Mucosa of descending colon (tissue), 3 donors: ENCODE measurements at places on chromosomes 7 and 10.
A peak's percentile ranks its signal among the peaks of the same experiment; 100 is the strongest.

DNA sequence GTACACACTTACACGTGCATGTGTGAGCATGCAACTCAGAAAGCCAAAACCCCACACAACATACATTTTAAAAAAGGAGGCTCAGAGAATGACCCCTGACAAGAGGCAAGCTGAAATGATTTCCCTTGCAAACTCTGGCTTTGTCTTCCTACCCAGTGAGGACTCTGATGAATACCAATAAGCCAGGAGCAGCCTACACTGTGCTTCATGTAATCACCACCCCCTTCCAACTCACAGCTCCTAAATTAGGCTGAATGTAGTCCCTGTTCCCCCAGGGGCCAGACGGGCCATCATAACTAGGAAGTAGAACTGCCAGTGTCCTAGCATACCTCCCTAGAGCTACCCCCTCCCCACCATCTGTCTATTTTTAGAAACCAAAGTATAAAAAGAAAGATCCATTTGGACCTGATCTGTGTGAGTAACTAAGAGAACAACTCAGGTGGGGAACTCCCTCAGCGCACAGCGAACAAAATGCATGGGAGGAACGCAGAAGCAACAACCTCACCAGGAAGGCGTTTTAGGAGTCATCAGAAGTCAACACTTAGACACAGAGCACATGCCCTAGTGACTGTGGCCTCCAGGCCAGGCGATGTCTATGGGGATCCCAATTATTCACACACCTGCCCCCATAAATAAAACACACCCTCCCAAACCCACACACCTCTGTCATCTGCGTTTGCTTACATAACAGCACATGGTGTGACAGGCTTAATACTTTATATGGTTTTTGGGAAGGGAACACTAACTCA is 1.9 kb downstream of the DGKI start:
- DNase-seq: no peak

DNA sequence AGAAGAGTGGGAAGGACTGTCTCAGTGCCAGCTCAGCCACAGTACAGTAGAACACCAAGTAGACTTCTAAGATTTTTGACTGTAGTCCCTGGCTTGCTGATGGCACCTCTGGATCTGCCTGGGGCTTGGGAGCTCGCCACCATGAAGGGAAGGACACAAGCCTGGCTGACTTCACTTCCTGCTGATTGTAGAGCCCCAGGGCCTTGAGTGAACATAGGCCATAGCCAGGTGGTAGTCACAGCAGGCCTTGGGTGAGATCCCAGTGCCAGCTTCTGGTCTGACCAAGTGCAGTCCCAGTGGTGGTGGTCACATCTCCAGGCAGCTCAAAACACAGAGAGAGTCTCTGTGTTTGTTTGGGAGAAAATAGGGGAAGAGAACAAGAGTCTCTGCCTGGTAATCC is 57.6 kb upstream of the HBP1 start:
- DNase-seq: no peak

GRCh38 chr10:59234816-59235429 is 58.5 kb downstream of the PHYHIPL start:
- no peak for DNase-seq

DNA sequence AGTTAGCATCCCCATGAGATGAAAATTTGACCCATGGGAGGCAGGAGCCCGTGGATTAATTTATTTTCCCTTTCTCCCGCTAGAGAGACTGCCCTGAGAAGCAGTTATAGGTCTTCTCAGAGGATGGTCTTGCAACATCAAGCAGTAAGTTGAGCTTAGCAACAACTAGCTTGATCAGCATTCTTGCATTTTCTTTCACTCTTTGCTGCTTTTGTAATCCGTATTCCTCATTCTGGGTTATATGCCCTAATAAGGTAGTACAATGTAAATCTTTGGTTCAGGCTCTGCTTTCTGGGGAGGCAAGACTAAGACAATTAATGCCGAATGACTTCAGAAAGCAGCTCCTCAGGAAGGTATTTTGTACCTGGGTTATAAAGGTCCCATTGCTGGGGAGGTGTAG is 146.8 kb downstream of the FZD1 start:
- DNase-seq: no peak

DNA sequence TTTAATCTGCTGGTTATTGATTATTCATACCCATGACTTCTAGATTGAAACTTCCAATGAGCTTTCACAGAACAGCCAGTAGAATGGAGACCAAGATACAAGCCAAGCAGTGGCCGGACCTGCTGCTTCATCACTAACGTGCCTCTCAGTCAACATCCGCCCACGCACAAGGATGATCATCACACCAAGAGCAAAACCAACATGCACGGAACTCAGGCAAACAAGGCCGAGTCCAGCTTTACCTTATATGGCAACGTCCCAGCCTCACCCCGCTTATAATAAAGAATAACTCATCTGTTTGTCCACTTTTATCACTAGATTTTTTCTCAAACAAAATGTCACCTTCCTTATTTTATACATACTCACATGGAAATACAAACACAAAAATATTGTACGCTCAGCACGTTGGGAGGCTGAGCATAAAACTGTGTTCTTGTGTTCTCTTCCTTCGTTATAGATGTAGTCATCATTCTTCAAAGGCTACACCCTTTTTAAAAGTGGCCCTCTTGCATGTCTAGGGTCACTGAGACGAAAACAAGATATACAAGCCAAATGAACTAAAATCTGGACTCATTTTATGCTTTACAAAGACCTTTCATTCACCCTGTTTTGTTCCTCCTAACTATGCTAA is 122.7 kb downstream of the SFMBT2 start:
- DNase-seq: no peak

DNA sequence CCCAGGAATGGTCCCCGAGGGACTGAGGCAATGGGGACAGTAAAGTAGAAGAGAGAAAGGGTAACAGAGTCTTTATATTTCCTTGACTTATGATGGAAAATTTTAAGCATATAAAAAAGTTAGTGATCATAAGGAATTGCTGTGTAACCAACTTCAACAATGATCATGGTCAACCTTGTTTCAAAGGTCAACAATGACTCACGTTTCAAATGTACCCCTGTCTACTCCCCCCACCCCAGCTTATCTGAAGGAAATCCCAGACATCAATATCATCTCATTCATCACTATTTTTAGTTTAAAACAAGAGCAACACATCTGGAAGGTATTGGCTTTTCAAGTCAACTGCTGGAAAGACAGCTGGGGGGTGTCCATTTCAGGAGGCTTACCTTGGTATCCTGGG is 92.9 kb downstream of the SMURF1 start:
- DNase-seq: no peak

- DNase-seq: peak; percentile 35
Measured at GRCh38 chr10:112835944-112836451, 114.0 kb upstream of the TCF7L2 start.

GRCh38 chr7:35691827-35692307 is 3.1 kb downstream of the HERPUD2 start:
- peak; percentile 32 for DNase-seq

GRCh38 chr10:72079356-72079755 is 9.0 kb downstream of the SPOCK2 start:
- no peak for DNase-seq

DNA sequence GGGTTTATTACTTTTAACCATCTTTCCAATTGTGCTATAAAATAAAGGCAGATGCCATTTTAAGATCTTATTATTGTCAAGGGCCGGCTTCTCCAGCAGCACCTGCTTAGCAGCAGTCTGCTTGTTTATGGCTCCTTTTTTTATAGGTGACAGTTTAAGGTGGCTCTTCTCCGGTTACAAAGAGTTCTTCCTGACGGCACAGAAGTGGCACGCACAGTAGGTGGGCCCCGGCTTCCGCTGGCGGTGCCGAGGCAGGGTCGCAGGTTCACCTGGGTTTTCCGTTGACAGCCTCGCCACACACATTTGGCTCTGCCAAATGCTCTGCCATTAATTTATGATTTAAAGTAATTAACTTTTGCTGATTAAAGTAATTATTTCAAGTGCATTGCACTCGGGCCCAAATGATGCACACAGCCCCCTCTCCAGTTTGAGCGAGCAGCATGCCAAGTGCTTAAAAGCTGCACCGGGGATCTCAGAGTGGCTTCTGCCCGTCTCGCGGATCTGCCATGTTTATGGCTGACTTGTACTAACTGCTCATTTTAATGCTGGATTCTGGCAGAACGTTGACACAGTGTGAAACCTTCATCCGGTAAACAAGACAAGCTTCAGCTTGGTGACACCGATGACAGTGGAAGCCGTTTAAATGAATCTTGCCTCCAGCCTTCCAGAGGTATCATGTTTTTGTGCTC is 355.1 kb upstream of the MKI67 start:
- no peak for DNase-seq

GRCh38 chr7:73726083-73726466 is 6.6 kb upstream of the STX1A start:
- DNase-seq: no peak

DNA sequence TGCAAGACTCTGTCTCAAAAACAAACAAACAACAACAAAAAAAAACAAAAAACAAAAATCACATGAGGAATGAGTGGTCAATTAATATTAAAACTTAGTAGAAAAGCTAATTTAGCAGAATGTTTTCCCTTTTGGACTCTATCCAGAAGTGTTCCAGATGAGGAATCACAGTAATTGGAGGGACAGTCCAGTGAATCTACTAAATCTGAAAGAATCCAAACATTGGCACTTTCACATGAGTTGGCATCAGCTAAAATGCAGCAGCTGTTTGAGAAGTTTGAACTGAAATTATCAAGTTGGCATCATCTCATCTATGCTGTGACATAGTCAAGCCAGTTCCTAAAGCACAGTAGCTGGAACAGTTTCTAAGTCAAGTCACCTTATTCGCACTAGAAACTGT is 367.8 kb downstream of the PPP1R3A start:
- no peak for DNase-seq

- DNase-seq: peak; percentile 72
Measured at GRCh38 chr10:33661580-33662336, 327.3 kb upstream of the NRP1 start.

DNA sequence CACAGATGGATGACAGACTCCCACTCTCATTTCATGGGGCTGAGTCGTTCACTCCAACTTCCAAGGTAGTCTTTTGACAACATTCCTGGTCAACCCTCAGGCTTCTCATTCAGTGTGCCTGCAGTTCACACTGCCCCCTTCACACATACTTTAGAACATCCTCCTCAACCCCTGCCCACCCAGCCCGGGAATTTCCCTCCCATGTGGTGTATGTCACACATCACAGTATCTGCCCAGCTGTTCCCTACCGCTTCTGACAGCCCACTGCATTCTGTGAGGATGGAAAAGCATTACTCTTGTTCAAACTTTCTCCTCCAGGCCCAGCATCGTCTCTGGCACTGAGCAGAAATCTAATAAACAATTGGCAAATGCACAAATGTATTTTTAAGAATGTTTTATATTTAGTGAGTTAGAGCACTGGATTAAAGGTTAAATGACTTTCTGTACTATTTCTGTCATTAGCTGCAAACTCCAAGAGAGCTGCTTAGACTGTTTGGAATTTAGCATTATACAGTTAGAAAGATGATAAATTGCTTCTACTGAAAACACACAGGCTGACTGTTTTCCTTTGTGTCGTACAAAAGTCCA is 110.4 kb downstream of the SFMBT2 start:
- no peak for DNase-seq

DNA sequence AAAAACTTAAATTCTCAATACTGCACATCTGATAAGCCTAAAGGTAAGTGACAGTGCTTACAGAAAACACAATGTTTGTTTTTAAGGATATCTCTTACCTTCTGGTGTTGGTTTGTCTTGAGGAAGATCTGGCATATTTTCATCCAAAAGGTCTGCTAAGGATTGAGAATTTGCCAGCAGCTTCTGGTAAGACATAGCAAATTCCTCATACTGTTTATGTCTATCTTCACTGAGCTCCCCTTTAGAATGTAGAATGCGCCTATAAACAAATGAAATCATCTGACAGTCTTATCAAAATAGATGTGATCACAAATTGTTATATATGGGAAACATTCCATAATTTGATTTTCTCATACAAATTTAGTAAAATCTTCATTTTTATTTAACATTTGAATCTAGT is 28.7 kb downstream of the UPF2 start:
- no peak for DNase-seq

DNA sequence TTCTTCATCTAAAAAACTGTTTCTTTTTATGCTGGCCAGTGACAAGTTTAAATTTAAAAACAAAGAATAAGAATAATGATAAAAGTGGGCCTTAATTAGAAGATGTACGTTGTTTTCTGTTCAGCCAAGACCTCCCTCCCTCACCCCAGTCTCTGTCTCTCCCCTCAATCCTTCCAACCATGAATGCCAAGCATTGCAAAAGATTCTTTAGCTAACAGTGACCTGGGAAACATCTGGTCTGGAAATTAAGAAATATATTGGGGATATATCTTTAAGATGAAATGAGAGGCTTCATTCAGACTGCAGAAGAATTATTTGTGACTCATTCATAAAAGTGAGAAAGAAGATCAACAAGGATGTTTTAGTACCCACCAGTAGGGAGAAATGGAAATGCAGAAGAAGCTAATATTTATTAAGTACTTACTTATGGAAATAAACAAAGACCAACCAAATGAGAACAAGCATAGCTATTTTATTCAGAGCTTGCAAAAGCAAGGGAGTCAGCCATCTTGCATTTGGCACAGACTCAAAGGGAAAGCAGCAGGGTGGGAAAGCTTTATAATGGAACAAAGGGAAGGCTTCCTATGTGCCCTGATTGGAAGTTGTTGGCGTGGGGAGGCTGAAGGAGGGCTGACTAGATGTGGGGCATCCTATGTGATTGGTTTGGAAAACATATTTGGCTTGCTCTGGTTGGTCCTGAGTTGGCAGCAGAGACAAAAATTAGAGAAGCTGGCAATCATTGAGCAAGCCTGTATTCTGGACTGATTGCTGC is 595.4 kb upstream of the GHITM start:
- no peak for DNase-seq

DNA sequence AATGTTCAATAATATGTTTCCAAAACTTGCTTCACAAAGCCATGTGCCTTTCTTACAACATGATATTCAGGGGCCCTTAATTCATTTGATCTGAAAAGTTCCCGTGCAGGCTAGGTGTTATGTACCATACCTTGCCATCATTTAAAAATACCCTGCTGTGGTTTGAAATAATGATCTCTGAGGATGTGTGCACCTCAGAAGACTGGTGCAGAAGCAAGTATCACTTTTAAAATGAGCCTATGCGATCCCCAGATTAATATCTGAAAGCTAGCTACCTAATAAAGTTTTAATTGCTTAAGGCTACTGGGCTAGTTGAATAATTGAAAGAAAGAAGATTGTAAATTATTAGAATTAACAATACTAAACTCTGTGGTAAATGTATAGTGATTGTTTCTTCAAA is 262.4 kb downstream of the CDK14 start:
- DNase-seq: no peak
